Head of caudate nucleus (tissue), 42 donors: ENCODE measurements at places on chromosomes 2 and 18.
A peak's percentile ranks its signal among the peaks of the same experiment; 100 is the strongest.

- DNase-seq: no peak
Observed at GRCh38 chr2:182914852-182915251, 48.4 kb upstream of the FRZB start.

DNA sequence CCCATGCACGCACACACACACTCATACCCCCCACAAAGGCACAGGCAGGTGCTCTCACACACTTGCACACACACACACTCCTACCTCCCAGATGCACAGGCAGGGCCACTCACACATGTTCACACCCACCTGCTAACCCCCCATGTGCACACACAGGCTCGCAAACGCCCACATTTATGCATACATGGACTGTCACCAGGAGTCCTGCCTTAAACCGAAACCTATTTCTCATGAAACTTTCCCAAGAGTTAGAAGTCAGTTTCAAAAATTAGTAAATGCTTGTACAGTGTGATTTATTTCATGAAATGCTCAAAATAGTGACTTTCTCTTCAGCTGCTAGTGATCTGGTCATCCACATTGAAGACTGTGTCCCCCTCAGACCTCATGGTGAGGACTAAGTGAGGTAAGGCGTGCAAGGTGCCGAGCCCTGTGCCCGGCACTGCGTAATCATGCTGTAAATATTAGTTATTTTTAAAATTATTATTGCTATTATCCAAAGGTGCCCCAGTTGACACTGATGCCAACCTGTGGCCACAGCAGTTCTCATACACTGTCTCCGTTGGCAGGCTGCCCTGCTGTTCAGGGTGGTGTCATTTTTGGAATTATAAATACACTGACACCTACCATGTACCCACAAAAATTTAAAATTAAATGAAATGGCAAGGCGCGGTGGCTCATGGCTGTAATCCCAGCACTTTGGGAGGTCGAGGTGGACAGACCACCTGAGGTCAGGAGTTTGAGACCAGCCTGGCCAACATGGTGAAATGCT is 12.4 kb downstream of the CNNM4 start:
- DNase-seq: no peak

GRCh38 chr18:55779691-55780585 is 191.9 kb upstream of the TCF4 start:
- DNase-seq: peak; percentile 64

DNA sequence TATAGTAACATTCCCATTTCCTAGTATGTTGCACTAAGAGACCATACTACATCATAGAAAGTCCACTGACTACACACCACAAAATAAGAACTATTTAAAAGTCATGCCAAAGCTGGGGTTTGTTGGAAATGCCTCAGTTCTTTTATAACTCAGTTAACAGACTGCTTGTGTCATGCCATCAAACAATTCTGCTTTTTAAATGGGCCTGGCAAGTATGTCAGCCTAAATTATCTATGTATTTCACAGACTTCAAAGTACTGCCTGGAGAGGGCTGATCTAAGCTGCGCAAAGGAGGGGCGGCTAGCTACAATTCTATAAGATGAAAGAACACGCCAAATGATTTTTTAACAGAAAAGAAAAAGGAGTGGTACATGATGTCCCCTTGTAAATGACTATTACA is 49.6 kb downstream of the FARSB start:
- DNase-seq: no peak

- no peak for DNase-seq
Observed at GRCh38 chr2:106107509-106108131, 86.5 kb downstream of the UXS1 start.

DNA sequence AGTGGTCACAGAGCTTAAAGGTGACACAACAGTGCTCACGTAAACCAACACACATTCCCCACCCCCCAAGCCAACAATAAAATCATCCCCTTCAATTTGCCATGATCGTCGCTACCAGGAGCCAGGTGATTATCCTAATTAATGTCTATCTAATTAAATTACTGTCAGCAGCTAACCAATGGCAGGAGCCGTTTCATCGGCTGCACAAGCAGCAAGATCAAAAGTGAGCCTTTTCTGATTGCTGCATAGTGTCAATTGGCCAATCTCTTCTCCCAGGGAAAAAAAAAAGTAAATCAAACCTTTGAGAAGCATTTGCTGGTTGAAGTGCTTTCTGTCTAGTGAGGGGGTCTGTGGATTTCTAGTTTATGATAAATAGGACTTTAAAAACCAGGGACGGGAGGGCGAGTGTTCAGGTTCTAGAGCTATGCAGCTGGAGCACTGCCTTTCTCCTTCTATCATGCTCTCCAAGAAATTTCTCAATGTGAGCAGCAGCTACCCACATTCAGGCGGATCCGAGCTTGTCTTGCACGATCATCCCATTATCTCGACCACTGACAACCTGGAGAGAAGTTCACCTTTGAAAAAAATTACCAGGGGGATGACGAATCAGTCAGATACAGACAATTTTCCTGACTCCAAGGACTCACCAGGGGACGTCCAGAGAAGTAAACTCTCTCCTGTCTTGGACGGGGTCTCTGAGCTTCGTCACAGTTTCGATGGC is at the start of gene TBR1:
TBR1 (plus strand) TSS at position 311 of the 721 bp plus-strand sequence; CDS start at position 425, 114 bp downstream.
- DNase-seq: no peak

GRCh38 chr2:129565551-129566109 is 413.8 kb upstream of the RAB6C start:
- no peak for DNase-seq

GRCh38 chr2:58110765-58111164 is 64.2 kb downstream of the VRK2 start:
- DNase-seq: no peak

- DNase-seq: no peak
Observed at GRCh38 chr18:49886891-49887764, 73.8 kb upstream of the ACAA2 start.

DNA sequence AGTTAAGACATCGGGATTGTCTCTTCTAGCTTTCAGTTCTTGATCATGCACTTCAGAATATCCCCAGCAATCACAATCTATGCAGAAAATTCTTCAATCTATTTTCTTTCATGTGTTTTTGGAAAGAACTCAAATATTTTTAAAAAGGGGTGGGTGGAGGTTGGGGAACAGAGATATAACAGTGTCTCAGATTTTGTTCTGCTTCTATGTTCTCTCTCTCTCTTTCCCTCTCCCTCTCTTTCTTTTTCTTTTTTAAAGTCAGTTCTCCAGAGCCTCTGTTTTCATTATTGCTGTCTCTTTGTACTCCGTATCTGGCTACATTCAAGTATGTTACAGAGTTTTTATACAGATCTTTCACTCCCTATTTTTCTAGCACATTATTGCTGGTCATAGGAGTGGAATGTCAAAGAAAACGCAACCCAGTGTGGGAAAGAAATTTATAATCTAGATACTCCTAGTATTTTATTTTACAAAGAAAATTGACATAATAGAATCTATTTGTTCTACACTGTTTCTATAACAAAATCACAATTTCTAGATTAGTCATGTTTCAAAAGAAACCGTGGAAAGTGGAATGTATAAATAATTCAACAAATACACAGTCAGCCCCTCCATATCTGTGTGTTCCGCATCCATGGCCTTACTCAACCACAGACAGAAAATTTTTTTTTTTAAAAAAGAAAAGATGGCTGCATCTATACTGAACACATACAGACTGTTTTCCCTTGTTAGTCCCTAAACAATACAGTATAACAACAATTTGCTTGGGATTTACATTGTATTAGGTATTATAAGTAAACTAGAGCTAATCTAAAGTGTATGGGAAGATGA is 11.2 kb upstream of the NEMP2 start:
- DNase-seq: no peak

DNA sequence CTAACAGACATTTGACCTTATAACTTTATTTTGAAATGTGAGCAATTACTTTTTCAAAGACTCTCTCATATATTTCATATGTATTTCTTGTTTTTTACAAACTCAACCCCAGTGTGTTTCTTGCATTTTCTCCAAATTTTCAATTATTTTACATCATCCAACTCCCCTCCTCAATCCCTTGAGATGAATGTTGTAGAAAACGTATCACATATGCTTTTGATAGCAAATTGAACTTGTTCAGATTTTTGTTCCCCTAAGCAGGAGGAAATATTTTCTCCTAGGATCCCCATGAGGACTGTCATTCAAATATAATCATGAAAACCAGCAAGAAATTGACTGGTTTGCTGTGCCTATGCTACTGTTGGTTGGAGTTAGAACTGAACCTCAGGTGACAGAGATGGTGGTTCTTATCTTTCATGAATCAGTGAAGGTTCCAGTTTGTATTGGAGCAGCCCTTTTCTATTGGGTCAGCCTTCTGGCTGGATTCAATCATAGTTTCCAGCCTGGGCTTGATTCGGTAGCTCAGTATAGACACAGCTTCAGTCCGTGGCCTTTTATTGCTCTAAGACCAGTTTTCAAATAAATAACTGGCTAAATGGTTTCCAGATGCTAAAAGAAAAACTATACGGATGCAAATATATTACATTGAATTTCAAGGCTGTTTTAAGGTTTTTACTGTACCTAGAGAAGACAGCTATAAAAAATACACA is 591.0 kb downstream of the EPHA4 start:
- no peak for DNase-seq

DNA sequence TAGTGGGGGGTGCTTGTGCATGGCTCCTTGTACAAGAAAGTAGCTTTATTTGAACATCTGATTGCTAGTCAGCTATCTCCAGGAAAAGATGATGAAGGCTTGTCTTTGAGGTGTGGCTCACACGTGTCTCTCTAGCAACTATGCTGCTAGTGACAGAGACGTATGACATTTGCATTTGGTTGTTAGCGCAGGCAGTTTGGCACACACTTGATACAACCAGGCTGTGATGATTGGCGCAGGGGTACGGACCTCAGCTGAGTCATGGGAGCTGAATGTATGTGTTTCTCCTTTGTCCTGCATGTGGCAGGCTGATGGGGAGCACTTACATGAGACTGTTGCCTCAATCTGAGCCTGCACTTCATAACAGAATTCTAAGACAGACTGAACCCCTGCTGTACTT is 29.6 kb downstream of the PTCD3 start:
- DNase-seq: peak; percentile 52

DNA sequence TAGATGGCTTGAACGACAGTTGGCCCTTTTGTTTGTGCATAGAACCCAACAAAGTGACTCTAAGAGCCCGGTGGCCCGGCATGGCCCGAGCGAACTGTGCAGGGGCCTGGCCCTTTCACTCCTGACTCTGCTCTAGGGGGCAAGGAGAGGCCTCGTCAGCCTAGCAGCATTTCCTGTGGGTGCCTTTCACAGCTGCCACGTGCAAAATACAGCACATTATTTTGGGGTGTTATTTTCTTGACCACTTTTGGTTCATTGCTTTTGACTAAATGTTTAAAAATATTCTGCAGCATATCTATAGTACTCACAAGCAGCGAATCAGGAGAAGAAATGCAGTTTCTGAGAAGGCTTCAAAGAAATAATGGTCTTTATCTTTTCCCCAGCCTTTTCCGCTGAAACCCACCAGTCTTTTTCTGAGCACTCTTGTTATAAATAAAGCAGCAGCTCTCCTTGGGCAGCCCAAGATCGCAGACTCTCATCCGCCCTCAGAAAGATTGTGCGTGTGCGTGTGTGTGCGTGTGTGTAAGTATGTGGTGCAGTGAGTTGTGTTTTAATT is 31.3 kb downstream of the DGKD start:
- DNase-seq: no peak

DNA sequence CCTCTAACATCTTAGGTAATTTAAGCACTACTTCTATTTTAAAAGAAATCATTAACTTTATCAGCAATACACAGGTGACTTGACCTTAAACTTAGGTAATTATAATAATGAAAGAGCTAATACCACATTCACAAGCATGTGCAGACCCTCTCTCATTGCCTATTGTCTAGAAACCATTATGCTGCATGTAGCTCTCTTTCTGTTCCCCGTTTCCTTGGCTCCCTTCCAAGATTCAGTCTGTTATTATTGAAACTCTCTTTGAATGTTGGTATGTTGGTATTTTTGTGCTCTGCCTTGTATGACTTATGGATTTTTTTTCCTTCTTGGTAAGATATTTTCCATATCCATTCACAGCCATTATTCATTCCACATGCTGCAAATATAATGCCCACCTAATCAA is 201.2 kb downstream of the CDCA7 start:
- no peak for DNase-seq

GRCh38 chr2:109150559-109150958 is 21.6 kb downstream of the SH3RF3 start:
- DNase-seq: no peak

DNA sequence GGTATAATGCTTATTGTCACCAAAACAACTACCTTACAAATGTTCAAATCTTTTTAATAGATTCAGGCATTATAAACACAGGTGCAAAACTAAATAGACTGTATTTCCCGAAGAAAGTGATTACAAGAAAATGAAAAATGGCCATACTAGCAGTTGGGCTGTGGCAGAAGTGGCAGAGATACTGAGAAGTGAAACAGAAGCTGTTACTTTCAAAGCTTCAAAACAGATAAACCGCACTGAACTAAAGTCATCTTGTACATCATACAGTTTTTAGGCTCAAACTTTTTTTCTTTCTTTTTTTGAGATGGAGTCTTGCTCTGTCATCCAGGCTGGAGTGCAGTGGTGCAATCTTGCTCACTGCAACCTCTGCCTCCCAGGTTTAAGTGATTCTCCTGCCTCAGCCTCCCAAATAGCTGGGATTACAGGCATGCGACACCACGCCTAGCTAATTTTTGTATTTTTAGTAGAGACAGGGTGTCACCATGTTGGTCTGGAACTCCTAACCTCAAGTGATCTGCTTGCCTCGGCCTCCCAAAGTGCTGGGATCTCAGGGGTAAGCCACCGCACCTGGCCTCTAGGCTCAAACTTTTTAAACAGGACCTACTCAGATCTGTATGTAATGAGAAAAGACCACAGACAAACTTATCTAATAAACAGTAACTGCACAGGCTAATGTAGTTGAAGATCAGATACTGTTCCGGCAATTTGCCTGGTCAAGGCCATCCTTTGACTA is 77.9 kb upstream of the SATB2 start:
- DNase-seq: no peak

GRCh38 chr2:98505311-98505808 is 60.7 kb downstream of the INPP4A start:
- DNase-seq: no peak

DNA sequence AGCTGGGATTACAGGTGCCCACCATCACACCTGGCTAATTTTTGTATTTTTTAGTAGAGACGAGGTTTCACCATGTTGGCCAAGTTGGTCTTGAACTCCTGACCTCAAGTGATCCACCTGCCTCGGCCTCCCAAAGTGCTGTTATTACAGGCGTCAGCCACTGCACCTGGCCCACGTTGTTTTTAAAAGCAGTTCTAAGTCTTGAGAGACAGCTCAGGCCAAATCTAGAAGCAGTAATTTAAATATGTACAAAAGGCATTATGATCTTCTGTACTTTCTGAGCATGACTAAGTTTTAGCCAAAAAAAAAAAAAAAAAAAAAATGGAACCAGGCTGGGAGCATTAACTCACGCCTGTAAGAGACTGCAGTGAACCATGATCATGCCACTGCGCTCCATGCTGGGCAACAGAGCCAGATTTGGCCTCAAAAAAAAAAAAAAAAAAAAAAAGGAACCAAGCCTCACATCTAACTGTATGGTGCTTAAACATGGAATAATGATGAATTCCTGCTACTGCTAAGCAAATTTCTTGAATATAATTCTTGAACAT is 4.0 kb downstream of the ABHD3 start:
- no peak for DNase-seq

GRCh38 chr2:241123816-241124536 is 21.9 kb upstream of the MTERF4 start:
- peak; percentile 51 for DNase-seq
